ENCODE measurements at places on chromosomes 2 and 18.

DNA sequence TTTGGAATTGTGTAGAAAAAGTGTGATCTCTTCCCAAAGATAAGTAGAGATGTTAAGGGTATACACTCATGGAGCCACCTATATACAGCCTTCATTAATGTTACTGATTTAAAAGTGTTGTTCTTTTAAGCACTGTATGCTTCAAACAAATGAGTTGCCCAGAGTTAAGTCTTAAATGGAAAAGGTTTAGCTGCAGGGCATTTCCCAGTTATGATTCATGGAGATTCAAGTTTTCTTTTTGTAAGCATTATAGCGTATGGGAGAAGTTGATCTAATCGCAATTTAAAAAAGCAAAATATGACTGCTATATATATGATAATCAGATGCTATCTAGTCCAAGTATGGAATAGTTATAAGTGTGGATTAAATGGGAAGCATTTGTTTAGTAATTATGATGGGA, 4.8 kb downstream of the PDK1 start:
- DNase-seq = no peak

- no peak for DNase-seq
Observed at GRCh38 chr2:146228466-146229058, 1616.3 kb upstream of the ACVR2A start.

DNA sequence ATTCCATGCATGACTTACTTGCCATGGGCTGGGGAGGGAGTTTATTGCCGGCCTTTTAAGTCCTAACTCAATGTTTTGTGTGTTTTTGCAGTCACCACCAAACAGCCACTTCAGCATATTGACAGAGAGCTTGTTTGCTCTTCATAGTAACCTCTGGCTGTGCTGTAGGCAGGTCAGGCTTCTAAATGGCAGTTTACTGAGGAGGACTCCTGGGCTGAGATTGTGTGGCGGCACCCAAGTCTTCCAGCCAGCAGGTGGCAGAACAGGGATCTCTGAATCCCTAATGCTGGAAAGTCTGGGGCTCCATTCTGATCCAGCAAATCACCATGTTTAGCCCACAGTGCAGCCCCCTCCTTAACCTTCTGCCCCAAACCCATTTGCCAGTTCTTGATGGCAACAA, 121.2 kb downstream of the CAPN13 start:
- no peak for DNase-seq

DNA sequence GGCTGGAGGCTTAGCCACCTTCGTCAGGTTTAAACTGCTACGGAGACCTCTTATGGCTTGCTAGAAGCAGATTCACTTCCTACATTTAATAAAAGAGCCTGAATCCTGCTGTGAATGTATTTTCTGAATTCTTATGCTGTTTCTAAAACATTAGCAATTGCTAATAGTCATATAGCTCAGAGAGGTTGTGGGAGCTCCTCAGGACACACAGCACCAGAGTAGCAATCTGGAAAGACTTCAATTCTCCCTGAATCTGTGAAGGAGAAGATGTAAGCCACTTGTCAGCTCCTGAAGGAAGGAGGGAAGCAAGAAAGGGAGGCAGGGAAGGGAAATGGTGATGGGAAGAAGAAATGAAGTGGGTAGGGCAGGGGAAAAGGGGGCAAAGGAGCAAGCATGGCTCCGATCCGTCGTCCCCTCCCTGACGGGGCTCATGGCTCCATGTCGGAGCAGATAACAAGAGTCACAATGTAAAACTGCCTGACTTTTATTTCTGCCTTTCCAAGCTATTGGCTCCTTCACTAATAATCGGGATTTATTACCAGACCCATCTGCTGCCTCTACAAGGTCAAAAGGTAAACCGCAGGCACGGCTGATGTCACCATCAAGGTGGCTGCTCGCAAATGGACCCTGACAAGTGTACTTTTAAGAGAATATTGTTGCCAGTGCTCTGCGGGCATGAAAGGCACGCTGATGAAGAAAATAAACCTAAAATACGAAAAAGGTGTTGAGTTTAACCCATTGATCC, 656.0 kb upstream of the SALL3 start:
- no peak for DNase-seq

GRCh38 chr18:57128220-57128932, 18.5 kb upstream of the BOD1L2 start:
- no peak for DNase-seq
